ENCODE measurements at places on chromosomes 4 and X.

- DNase-seq = no peak
Observed at GRCh38 chr4:29867412-29867811, 852.8 kb upstream of the PCDH7 start.

GRCh38 chrX:10979956-10980355 lies 131.2 kb upstream of the HCCS start:
- DNase-seq = no peak

DNA sequence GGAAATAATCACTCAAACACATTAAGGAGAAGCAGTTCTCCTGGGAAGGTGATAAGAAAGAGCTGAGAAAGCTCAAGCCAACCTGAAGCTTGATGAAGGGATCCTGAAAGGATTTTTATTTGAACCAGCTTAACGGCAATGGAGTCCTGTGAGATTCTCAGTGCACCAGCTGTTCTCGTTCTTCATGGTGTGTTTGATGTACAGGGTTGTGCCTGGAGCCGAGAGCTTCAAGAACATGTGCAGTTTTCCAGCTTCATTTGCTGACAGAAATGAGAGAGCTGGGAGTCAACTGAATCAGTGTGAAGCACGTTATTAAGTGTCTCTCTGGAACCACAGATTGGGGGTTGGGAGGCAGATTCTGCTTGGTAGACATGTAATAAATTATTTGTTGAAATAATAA lies 115.7 kb downstream of the ANKRD50 start:
- no peak for DNase-seq

DNA sequence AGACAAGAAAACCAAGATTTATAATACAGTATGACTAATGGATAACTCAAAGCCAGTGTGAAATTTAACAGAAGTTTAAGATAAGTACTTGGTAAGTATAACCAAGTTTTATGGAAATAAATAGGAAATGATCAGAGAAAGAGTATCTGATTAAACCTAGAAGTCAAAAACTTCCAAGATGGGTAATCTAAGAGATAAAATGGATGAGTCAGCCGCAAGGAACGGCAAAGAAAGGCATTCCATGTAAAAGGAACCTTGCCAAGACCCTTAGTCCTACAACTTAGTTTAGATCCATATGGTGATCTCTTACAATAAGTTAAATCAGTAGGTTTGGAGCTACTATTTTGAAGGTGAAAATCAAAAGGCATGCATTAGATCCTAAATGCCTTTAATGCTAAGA lies 34.8 kb downstream of the LIN54 start:
- peak; percentile 84 for DNase-seq

GRCh38 chrX:119694601-119695534 lies 1.9 kb upstream of the SEPTIN6 start:
- DNase-seq = peak; percentile 11

GRCh38 chr4:168059251-168059650 lies 33.1 kb upstream of the ANXA10 start:
- DNase-seq = peak; percentile 9

DNA sequence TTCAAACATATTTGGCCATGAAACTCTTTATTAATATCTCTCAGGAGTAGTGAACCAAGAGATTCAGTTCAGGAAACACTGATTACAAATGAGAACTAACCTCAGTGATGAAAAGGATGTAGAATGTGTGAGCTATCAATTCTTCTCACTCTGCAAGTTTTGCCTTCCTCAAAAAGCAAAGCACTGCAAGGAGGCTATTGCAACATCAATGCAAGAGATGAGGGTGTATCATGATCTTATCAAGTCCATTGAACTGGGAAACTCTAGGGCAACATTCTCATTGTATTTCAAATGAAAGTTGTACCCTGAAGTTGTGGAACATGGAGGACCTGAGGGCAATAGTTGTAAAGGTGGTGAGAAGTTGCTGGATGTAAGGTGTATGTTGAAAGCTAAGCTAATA lies 56.4 kb upstream of the VEGFC start:
- peak; percentile 25 for DNase-seq

Measured in EH (cell line).